ENCODE measurements at places on chromosomes 5 and 9.
A peak's percentile ranks its signal among the peaks of the same experiment; 100 is the strongest.

GRCh38 chr5:10138395-10139057 lies 111.2 kb downstream of the ATPSCKMT start:
- DNase-seq, result no peak

GRCh38 chr9:78549711-78550110 lies 252.8 kb downstream of the PSAT1 start:
- DNase-seq, result no peak

- DNase-seq, result no peak
Measured at GRCh38 chr9:134373269-134373668, 47.0 kb downstream of the RXRA start.

- no peak for DNase-seq
Measured at GRCh38 chr5:122778157-122778556, 3.3 kb downstream of the SNX2 start.

GRCh38 chr9:95085861-95086563 lies 231.5 kb downstream of the FANCC start:
- DNase-seq, result no peak

GRCh38 chr9:19380826-19381075 lies 715 bp upstream of the RPS6 start:
- peak; percentile 37 for DNase-seq

GRCh38 chr5:139955053-139955605 lies 88.0 kb downstream of the NRG2 start:
- DNase-seq, result no peak

DNA sequence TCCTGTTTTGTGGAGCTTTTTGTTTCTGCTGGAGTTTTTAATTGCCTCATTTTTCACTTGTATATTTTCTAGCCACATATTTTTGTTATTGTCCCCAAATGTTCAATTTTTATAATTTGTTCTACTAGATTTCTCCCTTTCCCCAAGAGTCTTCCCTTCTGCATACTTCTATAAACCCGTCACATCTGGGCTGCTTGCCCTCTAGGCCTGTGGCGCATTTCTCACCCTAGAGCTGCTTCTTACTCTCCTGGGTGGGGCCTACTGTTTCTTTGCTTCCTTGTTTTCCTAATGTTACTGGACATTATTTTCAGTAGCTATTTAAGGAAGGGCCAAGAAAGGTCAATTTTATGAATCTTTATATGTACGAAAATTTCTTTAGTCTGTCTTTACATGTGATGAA lies 51.5 kb downstream of the NXNL2 start:
- no peak for DNase-seq

DNA sequence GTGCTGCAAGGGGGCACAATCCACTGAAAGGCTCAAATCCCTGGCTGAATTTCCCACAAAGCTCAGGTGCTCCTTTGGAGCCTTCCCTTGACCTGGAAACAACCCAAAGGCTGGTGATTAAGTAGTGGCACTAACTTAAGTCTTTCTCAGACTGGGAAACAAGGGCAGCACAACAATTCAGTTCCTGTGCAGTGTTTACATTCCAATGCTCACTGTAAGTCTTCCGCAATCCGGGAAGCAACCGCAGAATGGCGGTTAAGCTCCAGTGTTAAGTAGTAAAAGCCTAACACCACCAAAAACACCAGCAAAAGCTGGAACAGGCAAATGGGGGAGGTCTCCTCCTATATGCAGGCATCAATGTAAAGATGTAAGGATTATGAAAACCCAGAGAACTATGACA lies 117.2 kb downstream of the TRPM3 start:
- DNase-seq, result no peak

GRCh38 chr5:103293719-103294118 lies 35.2 kb downstream of the MACIR start:
- DNase-seq, result no peak

- no peak for DNase-seq
Measured at GRCh38 chr9:35643046-35643445, 7.7 kb downstream of the SIT1 start.

DNA sequence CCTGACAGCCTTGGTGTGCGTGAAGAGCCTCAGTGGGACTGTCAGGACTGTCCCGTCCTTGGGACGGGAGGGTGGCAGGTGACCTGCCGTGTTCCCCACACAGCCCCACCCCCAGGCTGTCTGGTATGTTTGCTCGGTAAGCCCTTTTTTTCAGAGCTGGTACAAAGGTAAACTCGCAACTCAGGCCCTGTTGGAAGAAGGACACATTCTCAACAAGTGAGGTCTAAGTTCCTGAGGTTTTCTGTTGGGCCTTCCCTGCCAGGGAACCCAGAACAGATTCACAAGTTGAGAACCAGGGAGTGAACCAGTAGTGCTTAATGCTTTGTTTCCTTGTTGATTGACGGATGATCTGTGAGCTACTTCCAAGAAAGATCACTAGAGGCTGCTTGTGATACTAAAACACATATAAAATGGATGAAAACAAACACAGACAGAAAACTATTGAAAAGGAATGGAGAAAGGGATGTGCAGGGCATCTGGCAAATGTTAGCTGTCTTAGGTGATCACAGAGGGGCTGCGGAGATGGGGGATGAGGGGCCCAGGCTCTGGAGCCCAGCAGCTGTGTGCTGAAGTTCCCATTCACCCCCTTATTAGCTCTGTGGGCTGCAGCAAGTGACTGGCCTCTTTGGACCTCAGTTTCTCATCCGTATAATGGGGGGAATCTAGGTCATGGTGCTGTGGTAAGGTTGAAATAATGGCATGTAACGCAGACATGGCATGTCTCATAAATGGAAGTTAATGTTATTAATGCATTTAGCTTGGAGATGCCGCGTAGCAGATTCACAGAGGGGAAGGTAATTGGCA lies 2.7 kb downstream of the NDST1 start:
- peak; percentile 72 for DNase-seq

- DNase-seq, result no peak
Measured at GRCh38 chr5:172644711-172645110, 3.6 kb downstream of the NEURL1B start.

DNA sequence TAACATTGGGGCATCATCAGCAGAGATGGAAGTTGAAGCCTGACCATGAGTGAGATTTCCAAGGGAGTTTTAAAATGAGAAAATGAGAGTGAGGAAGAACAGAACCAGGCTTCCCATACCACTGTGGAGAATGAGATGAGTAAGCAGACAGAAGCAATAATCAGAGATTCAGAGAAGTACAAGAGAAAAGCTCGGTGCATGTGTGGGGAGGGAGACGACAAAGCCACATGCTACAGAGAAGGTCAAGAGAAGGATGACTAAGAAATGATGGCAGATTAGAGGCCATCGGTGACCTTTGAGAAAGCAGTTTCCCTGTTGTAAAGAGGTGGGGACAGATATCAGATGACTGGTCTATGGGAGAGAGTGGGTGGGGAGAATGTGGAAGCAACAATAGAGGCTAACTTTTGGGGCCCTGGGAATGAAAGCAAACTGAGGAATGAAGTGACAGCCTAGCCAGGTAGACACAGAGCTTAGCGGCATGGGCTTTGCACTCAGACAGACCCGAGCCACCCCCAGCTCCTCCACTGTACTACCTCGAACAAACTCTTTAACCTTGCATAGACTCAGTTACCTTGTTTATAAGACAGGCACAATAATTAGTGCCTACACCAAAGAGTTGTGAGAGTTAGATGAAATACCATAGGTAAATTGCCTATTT lies 207.7 kb downstream of the PIK3R1 start:
- no peak for DNase-seq

- no peak for DNase-seq
Measured at GRCh38 chr5:178430186-178431062, 159.8 kb downstream of the COL23A1 start.

DNA sequence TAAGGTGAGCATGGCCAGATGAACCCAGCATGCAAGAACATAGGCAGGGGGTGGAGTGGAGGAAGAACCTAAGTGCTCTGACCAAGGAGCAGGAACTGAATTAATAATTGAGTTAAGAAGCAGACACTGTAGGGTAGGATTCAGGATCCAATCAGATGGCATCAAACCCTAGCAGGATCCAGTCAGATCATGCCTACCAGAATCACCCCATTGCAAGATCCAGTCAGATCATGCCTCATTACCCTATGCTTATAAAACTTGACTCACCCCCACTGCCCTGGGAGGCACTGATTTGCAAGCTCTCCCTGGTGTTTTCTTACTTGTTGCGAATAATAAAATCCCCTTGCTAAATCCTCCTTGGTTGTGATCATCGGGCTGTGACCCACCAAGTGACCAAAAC lies 19.7 kb downstream of the TUSC1 start:
- DNase-seq, result no peak

GRCh38 chr5:160297004-160297403 lies 15.4 kb downstream of the CCNJL start:
- no peak for DNase-seq

DNA sequence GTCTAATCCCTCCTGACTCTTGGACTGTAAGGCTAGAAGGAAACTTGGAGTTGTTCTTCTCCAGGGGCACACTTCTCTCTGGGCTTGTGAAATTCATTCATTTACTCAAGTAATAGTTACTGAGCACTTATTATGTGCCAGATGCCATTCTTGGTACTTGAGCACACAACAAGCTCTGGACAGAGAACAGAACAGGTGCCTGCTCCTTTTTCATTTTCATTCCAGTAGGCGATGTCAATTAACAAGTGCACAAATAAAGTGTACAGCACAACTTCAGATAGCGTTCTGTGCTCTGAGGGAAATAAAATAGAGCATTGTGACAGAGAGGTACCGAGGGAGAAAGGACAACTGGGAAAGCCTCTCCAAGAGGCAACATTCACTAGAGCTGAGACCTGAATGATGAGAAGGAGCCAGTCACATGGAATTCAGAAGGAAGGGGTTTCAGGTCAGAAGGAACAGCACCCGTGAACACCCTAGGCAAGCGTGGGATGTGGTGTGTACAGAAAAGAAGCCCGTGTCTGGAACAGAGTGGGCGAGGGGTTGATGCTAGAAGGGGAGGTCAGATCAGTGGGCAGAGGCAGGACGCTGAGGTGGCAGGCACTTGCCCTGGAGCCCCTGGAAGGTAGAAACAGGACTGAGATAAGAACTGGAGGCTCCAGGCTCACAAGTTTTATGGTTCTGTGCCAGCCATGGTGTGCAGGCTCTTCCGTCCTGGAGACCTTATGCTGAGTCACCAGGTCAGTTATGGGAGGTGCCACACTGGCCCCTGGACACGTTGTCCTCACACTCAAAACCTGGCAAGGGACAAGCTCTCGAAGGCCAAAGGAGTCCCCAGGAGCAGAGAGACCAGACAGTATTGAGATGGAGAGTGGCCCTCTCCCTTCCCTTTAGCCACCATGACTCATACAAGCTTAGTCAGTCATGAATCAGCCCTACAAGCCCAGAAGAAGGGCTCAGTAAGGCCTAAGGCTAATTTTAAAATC lies 7.2 kb upstream of the ABLIM3 start:
- peak; percentile 56 for DNase-seq

GRCh38 chr9:7081065-7081600 lies 323.4 kb downstream of the KDM4C start:
- no peak for DNase-seq

GRCh38 chr5:11640158-11640873 lies 263.9 kb downstream of the CTNND2 start:
- DNase-seq, result no peak

GRCh38 chr9:136075881-136076678 lies 19.0 kb downstream of the NACC2 start:
- no peak for DNase-seq

- DNase-seq, result no peak
Measured at GRCh38 chr5:147177125-147177840, 57.5 kb upstream of the STK32A start.

- DNase-seq, result peak; percentile 85
Measured at GRCh38 chr5:101995585-101995984, 300.5 kb downstream of the SLCO4C1 start.

DNA sequence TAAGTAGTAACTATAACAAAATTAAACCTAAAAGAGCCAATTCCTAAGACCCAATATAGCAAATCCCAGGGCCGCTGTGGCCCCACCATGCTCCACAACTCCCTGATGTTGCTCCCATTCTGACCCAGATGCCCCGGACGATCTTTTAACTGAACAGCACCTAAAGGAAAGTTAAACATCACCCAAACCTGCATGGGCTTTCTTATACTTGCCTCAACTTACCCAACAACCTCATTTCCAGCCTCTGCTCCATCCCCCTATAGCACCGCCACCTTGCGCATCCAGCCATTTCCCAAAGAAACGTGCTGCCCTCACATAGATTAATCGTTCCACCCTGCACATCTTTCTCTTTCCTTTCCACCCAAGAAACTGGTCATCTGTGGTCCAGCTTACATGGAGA lies 54.6 kb downstream of the ZNF354C start:
- DNase-seq, result no peak

- no peak for DNase-seq
Measured at GRCh38 chr9:84218322-84218721, 122.2 kb downstream of the SLC28A3 start.

DNA sequence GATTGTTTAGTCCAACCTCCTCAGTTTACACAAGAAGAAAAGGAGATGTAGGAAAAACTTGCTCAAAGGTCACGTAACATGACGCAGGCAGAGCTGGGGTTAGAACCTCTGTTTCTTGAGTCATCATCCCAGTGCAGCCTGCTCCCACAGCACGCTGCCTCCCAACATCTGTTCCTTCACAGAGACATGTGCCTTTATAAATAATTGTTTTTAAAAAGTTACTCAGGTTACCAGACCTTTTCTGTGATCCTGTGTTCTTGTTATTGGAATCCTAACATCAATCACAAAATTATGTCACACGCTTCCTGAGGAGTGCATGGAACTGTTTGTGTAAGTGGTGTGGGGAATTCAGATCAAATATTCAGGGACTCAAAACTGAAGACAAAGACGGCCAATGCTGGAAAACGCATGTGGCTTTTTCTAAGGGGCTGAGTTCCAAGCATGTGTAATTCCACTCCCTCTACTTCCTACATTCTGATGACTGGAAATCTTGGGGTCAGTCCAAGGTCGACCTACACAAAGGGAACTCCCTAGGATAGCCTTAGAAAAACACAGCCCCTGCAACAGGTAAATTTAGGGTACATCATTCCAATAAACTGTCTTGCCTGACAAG lies 184.3 kb downstream of the TSSK1B start:
- DNase-seq, result no peak

Measured in DMS53 (cell line).